ENCODE measurements at places on chromosomes 3 and 15.

- no peak for DNase-seq
These were observed 83.6 kb downstream of the WDR72 start for GRCh38 chr15:53675832-53676231.

GRCh38 chr3:155370198-155370597 is 76.7 kb upstream of the STRIT1 start:
- DNase-seq: no peak

- DNase-seq: no peak
These were observed 170.0 kb downstream of the TMEM108 start for GRCh38 chr3:133208184-133208583.

DNA sequence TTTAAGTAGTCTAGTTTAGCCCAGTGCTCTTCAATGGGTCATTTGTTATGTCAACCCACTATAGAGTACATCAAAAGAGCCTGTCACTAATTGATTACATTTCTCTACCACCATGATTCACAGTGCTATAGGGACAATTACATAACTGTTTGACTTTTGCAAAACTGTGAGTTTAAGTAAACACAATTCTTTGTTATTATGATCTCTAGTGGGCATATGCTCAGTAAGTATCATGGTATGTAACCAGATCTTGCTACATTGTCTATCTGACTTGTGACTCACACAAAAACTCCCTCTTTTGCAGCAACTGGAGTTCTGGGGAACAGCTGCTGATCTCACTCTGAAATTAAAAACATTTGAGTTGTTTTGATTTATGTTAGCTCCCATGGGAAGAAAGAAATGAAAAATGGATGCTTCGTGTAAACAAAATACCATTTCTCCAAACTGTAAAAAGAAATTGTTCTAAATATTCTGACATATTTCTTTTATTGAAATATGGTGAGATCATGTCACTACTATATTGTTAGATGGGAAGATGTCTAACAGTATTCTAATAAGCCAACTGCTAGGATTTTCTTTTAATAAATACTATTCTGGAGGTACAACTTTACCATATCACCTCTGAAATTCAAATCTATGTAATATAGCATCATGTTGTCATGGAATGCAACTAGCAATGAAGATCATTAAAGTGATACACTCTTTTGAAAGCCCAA is 470.4 kb downstream of the ROBO1 start:
- DNase-seq: no peak

GRCh38 chr3:80263260-80263659 is 495.5 kb upstream of the ROBO1 start:
- no peak for DNase-seq

GRCh38 chr3:73150369-73151130 is 89.1 kb downstream of the EBLN2 start:
- no peak for DNase-seq

GRCh38 chr3:48919215-48920138 is 835 bp downstream of the ARIH2 start:
- DNase-seq: no peak

GRCh38 chr15:68054628-68055223 is 611 bp downstream of the PIAS1 start:
- peak; percentile 42 for DNase-seq

- no peak for DNase-seq
These were observed 104.7 kb downstream of the ZBTB20 start for GRCh38 chr3:115042351-115042750.

- DNase-seq: no peak
These were observed 70.5 kb upstream of the HEG1 start for GRCh38 chr3:125126323-125126722.

- no peak for DNase-seq
These were observed 62.0 kb upstream of the ARNT2 start for GRCh38 chr15:80342148-80342547.

DNA sequence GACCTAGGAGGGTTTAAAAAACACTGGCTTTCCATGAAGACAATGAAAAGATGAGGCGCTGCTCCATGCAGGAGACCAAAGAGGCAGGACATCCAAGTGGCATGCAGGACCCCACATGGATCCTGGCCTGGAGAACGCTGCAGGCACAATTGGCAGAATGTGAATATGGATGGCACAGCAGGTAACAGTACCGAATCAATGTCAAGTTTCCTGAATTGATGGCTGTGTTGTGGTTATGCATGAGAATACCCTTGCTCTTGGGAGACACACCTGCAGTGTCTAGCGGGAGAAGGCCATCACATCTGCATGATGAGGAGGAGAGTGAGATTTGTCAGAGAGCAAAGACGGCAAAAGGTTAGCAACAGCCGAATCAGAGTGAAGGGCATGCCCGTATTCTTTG is 74.3 kb upstream of the SEC13 start:
- no peak for DNase-seq

DNA sequence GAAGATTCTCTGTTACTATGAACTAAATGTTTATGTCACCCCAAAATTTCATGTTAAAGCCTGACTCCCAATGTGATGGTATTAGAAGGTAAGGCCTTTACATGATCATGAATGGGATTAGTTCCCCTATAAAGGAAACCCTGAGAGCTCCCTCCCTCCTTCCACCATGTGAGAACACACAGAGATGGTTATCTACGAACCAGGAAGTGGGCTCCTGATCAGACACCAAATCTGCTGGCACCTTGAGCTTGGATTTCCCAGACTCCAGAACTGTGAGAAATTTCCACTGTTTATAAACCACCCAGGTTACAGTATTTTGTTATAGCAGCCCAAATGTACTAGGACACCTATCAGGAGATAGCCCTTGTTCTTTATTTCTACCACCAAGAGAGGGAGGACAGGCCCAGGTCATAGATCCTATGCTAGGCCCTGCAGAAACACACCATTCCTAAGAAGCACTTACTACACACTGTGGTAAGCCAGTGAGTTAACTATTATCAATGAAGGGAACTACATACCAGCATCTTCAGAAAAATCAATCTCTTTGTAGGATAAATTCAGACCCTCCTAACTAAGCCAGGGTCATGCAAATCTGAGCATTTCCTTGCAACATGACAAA is 59.0 kb downstream of the PRKAR2A start:
- no peak for DNase-seq

DNA sequence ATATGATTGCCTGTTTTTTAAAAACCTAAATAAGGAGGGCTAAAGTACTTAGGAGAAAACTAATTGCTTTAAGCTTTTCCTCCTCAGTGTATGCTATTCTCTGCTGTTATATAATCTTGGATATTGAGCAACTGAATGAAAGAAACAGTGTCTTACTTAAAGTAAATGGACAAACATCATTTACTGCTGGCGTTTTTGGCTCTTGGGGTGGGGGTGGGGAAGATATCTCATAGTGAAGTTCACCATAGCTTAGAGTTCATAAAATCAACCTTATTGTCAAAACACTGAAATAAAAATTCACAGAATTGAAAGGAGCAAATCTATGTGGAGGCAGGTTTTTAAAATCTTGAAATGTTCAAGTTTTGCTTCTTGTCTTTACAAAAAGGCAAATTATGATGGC is 256.4 kb upstream of the SOX2 start:
- no peak for DNase-seq

GRCh38 chr3:173410436-173410835 is 12.9 kb downstream of the NLGN1 start:
- DNase-seq: no peak

- no peak for DNase-seq
These were observed 21.4 kb downstream of the GP9 start for GRCh38 chr3:129082026-129082425.

DNA sequence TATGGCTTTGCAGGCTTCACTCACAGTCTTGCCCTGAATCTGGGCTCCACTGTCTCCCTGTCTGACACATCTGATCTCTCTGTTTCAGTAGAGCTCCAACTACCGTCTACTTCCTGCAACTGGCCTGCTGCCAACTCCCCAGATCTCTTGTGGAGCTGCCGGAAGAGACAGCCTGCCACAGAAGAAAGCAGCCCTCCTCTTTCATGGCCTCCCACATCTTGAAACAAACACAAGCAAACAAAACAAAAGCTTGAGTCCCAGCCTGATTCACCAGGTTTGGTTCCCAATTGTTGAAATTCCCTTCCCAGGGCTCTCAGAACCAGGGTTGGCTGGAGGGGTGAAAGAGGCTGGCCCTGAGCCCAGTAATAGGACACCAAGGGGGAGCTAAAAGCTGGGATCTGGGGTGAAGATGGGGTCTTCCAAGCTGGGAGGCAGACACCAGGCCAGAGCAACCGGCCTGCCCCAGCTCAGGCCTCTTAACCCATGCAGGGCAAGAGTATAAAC is 55.3 kb upstream of the CA12 start:
- peak; percentile 69 for DNase-seq

DNA sequence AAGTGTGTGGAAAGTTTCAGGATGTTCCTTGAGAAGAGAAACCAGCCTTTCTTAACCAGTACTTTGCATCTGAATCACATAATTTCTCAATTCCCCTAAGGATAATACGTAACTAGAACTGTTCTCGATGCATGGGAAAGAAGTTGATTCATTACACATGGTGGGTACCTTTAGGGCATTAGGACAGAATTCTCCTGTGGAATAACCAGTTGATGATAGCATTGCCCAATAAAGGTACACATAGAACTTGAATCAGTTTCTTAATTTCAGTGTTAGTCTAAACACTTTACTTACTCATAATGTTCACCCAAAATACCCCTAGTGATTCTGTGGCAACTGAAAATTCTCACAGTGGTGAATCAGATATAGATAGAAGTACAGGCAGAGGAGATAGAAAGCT is 1030.9 kb downstream of the ROBO1 start:
- no peak for DNase-seq

DNA sequence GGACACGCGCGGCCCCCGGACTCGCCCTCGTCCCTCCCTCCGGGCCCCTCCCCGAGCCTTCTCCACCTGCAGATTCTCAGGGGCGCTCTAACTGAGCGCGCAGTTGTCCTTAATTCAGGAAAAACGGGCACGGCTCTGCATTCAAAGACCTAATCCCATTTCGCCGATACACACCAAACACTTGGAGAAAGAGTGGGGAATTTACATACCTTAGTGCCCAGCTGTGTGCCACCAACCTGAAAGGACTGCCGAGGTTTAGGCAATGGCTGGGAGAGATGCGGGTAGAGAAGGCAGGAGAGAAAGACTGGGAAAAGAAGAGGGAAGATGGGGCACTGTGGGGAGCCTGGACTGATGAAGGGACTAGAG is 21.8 kb downstream of the IGDCC3 start:
- no peak for DNase-seq

GRCh38 chr3:126287536-126288241 is 69.5 kb downstream of the KLF15 start:
- DNase-seq: no peak
